Fibroblast of skin of scalp (primary cell): ENCODE measurements at places on chromosomes 2 and 18.

- DNase-seq = no peak
These were observed 1267.0 kb upstream of the CHAC2 start for GRCh38 chr2:52500561-52500960.

GRCh38 chr2:218783688-218784087, 1.7 kb downstream of the CYP27A1 start:
- no peak for DNase-seq

DNA sequence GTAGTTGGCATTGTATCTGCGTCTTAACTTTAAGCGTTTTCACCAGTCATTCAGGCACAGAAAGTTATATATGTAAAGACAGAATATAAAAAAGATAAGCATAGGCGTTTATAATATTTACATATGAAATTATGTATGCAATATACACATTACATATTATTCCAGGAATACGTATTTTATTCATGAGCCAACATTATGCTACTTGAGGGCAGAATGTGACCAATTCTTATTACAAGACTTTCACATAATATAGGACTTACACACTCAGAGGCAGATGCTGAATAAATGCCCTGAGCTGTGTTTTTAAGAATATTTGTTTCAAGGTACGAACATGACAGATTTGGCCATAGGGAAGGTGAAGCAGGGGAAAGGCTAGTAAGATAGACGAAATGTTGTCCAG, 874.7 kb downstream of the NRXN1 start:
- no peak for DNase-seq

DNA sequence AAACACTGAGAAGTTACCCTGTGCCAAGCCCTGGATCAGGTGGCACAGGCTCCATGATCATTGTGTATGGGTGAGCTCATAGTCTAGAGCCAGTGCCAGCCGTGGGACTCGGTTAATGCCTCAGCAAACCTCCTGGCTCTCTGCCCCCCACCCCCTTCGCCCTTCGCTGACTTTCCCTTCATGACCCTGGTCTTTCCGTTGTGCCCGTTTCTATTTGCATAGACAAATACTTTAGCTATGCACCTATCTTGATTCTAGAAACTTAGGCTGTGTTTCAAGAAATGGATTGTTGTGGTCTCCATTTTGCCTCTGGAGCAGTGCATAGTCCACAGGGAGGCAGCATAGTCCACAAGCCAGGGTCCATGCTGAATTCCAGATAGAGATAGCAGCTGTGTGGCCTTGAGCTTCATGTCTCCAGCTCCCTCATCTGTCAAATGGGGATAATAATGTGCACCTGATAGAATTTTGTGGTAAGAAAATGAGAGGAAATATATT, 44.8 kb upstream of the KDM3A start:
- no peak for DNase-seq

- DNase-seq = no peak
These were observed 42.8 kb upstream of the SMAD7 start for GRCh38 chr18:48993586-48993985.

- DNase-seq = peak; percentile 58
These were observed 56.3 kb downstream of the MARCHF4 start for GRCh38 chr2:216315802-216316603.

DNA sequence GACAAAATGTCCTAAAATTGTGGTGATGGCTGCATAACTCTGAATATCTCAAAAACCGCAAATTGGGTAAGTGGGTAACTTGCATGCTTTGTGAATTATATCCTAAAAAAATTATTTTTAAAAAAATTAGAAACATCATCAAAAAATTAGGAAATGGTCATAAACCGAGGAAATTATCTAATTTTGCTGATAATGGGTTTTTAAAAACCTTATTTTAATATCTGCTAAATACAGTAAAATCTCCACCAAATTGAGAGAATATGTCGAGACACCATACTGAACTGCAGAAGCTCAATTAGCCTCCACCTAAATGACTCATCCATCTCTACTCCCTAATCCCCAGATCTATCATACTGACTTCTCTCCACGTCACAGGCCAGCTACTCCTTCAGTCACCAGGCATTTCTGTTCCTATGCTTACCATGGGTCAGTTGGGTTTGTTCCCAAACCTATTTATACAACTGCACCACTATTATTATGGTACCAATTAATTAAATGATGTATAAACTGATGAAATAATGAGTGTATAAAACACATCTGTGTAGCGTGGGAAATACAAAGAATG, 36.1 kb downstream of the SPIRE1 start:
- DNase-seq = peak; percentile 71

GRCh38 chr2:15747603-15748471, 156.2 kb downstream of the DDX1 start:
- DNase-seq = peak; percentile 31

DNA sequence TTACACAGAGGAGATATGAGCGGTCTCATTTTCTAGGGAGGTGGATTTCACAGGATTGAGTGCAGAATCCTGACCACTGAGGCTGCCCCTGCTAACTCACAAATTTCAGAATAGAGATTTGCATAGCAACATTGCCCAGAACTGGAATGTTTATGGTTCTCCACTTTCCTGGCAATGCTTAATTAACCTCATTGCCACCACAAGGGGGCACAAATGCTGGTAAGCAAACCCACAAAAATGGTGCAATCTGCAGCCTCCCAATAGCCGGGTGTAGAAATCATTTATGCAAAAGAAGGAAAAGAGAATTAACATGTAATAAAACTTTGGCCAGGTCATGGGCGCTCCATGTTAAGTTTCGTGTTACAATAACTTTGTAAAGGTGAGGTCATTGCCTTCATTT, 112.4 kb downstream of the CYRIA start:
- DNase-seq = peak; percentile 30

DNA sequence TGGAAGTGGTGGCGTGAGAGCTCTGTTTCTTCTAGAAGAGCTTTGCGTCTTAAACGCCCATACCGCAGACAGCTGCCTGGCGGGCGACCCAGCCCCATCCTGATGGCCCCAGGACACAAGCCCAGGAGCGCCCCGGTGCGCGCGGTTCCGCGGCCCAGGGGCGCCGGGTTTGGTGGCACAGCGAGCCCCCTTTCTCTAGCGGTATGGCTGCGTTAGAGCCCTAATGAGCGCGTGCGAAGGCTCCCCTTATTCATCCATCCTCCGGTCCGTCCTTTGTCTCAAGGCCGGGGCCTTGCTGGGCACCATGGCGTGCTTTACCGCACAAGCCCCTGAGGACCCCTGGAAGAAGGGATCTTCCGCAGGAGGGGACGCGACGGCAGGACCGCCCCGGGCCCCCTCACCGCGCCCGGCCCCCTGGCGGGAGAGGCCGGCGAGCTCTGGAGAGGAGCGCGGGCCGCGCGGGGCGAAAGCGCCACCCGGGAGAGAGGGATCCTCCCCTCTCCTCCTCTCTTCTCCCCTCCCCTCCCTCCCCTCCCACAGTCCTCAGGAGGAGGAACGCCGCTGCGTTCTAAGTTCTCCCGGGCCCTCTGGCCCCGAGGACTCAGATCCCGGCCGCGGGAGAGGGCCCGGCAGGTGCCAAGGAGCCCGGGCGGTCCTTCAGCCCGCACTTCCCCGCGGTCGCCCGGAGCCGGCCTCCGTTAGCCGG, 626 bp upstream of the SLC1A4 start:
- DNase-seq = peak; percentile 94

DNA sequence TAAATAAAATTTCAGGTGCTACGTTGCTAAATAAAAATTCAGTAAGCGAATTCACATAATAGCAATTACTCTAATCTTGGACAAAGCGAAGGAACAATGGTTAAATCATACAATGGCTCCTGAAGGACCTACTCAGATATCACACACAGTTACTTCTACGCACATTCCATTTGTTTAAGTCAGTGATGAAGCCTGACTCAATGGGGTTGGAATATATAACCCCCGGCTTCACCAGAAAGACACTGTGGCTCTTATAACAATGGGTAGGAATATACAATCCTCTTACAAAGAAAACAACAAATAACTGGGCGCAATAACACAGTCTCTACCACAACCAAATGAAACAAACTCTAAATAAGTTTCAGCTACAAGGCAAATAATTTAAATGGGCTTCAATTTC, 349.5 kb downstream of the IRS1 start:
- no peak for DNase-seq

DNA sequence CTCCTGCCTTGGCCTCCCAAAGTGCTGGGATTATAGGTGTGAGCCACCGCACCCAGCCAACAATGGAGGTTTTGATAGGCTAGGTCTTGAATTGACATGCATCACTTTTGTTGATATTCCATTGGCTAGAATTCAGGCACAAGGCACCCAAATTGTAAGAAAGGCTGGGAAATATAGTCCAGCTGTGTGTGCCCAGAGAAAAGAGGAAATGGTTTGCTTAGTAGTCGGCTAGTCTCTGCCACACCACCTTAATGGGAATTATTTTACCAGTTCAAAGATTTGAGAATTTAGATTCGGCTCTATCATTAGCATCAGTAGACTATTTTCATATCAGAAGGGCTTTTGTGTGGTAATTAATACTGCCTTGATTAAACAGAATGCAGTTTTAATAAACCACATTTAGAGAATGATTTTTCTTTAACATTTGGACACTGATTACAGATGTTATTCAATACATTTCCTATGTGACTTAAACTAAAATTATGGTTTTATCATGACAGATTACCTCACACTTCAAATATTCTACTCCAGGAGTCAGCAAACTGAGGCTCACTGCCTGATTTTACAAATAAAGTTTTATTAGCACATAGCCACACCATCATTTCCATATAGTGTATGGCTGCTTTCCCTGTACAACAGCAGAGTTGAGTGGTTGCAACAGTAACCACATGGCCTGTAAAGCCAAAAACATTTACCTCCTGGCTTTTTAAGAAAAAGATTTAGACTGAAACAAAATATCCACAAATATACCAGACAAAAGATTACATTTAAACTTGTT, 27.4 kb downstream of the DBI start:
- DNase-seq = no peak

- DNase-seq = no peak
These were observed 820.5 kb upstream of the POU3F3 start for GRCh38 chr2:104033399-104033798.

DNA sequence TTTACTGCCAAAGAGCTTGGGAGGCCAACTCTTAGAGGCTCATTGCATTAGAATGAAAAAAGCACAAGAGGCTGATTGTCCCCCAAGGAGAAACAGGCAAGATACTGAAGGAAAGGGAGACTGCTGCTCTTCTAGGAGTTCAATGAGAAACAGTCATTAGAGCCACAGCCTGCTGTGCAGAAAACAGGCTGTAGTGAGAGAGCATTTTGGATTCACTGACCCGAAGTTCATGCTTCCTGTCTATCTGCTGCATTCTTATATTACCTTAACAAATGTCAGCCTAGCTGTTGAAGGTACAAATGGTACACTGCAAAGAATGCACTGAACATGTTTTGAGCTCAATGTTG, 423.3 kb downstream of the SETBP1 start:
- no peak for DNase-seq

GRCh38 chr18:31931886-31932240, 11.1 kb downstream of the TRAPPC8 start:
- no peak for DNase-seq

GRCh38 chr2:121635371-121635770, 13.9 kb downstream of the CLASP1 start:
- DNase-seq = peak; percentile 4

GRCh38 chr2:160055726-160056108, 6.7 kb downstream of the PLA2R1 start:
- no peak for DNase-seq

DNA sequence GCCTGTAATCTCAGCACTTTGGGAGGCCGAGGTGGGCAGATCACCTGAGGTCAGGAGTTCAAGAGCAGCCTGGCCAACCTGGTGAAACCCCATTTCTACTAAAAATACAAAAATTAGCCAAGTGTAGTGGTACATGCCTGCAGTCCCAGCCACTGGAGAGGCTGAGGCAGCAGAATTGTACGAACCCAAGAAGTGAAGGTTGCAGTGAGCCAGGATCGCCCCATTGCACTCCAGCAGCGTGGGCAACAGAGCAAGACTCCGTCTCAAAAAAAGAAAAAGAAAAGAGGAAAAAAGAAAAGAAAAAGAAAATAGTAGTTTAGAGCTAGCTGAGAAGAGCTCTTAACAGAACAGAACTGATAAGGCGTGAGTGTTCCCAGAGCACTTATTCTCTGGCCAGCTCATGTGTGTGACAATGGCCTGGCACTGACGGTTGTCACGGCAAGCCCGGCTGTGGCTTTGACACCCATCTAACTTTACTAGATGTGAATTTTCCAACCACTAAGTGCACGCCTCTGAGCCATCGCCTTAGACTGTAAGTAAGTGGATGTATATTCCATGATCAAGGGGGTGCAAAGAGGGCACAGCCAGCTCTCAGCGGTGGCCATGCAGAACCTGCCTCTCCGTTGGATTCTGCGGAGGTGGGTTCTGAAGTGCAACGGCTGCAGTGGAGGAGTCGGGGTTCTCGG, 80.0 kb downstream of the ZNF516 start:
- DNase-seq = no peak

DNA sequence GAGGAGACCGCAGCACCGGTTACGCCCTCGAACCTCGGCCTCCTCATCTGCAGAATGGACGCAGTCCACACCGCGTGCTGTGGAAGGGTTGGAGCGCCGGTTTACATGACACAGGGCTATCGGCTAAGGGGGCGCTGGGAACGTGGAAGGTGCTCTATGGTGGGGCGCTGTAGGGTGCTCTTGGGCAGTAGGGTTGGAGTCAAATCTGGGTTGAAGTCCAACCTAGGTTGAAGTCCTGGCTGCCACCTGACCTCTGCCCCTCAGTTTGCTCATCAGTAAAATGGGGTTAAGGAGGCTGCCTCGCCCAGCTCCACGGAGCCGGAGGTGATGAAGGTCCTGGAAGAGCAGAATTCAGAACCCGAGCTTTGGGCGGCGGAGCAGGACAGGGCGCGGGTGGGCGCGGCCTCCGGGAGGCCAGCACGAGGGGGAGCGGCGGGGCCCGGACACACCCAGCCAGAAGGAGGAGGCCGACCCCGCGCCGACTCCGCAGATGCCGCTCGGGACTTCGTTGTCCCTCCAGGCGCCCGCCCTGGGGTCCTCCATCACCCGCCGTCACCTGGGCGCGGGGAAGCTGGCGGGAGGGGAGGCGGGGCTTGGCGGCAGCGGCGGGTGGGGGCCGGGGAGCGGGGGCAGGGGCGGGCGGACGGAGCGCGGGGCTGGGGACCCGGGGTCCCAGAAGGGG, 558 bp upstream of the GAREM2 start:
- DNase-seq = no peak

- DNase-seq = no peak
These were observed 460.6 kb downstream of the TSN start for GRCh38 chr2:122216071-122216470.

GRCh38 chr2:163621445-163622004, 114.3 kb downstream of the FIGN start:
- no peak for DNase-seq

- DNase-seq = no peak
These were observed 745.8 kb upstream of the CHAC2 start for GRCh38 chr2:53021828-53022227.

DNA sequence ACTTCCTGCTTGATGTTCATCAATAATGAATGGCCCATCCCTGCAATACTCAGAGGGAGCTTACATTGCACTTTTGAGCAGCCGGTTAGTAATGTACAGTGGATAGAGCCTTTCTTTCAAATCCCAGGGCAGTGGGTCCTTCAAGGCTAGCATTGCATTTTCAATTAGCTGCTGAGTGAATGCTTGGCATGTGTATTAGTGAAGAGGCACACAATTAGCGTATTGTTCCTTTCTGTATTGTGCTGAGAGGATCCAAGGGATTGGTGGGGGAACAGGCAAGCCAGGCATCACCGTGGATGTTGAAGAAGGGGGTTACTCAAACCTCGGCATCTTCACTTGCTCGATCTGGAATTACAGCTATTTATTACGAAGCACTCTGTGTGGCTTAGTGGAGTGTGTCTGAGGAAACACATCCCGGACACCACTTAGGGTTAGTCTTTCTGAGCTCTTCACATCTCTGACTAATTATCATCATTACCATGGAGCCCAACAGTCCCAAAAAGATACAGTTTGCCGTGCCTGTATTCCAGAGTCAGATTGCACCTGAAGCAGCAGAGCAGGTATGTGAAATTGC, at the start of gene PPP1R1C:
Gene PPP1R1C (plus strand): TSS at position 222 of the 574 bp plus-strand sequence. CDS start 258 bp downstream, at position 480.
- no peak for DNase-seq
